ENCODE measurements at places on chromosomes 3 and 15.
A peak's percentile ranks its signal among the peaks of the same experiment; 100 is the strongest.

DNA sequence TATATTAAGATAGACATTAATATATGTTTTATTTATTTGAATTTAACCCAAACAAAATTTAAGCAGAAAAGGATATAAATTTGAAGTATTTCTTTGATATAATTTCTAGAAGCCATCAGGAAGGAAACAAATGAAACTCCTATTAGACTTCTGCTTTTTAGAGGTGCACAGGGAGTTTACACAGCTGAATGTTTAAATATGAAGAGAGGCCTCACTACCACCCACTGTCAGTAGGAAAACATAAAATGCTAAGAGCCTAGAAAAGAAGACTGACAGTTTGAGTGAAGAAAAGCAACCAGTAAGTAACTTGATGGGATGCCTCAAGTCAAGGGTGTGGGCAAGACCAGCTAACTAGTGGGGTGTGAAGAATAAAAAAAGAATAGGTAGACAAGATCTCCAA lies 19.7 kb downstream of the PLSCR2 start:
- no peak for DNase-seq

DNA sequence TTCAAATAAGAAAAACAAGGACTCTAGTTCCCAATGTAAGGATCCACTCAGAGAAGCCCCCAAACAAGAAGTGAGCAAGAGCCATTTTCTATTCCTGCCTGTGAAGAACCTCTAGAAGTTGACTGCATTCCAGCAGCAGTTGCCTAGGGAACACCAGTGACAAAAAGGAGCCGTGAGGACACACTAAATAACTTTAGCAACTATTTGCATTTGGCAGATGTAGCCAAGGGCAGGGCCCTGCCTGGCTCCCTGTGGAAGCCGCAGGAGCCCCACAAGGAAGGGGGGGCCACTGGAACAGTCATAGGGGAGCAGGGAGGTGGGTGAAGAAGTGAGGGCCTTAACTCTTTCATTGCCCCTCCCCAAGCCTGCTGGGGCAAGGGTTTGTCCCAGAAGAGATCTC lies 470.2 kb upstream of the PROK2 start:
- no peak for DNase-seq

DNA sequence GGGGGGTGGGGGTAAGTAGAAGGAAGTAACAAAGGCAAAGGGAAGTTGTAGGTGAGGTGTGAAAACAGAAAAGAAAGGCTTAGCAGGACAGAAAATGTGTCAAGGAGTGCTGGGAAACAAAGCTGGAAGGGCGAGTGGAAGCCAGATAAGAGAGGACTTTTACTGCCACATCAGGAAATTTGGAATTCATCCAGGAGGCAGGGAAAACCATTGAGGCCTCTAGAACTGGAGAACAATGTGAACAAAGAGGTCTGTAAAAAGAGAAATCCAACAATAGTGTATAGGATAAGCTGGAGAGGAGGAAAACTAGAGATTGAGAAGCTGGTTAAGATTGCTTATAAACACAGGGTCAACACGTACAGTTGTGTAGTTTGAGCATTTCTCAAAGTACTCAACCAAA lies 116.6 kb downstream of the NTRK3 start:
- DNase-seq: no peak

- DNase-seq: no peak
Measured at GRCh38 chr3:28890373-28890772, 390.5 kb upstream of the RBMS3 start.

GRCh38 chr3:9416139-9416780 lies 18.8 kb downstream of the SETD5 start:
- peak; percentile 38 for DNase-seq

- no peak for DNase-seq
Measured at GRCh38 chr3:120432150-120432860, 18.5 kb downstream of the FSTL1 start.

DNA sequence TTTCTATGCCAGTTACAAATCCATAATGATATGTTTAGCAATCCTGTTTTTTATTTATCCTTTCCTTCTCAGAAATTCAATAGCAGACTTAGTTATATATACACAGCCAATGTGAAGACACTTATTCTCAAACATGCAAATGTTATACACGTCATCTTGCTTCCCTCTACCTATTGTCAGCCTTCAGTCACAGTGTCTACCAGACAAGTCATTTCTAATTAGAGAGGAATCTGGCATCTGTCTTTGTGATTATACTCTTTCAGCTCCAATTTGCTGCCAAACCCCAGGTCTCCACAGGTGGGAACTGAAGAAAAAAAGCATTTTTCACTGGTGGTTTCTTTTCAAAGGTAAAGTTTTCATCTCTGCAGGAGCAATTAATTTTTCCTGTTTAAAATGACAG lies 793.1 kb downstream of the AGBL1 start:
- DNase-seq: no peak

GRCh38 chr15:57436961-57437360 lies 60.7 kb downstream of the CGNL1 start:
- no peak for DNase-seq

- DNase-seq: no peak
Measured at GRCh38 chr15:66078196-66078928, 175.2 kb downstream of the MEGF11 start.

GRCh38 chr3:30268288-30268687 lies 338.1 kb upstream of the TGFBR2 start:
- no peak for DNase-seq

GRCh38 chr3:24128199-24129005 lies 183.3 kb downstream of the NR1D2 start:
- no peak for DNase-seq

- no peak for DNase-seq
Measured at GRCh38 chr3:45638299-45639043, 43.9 kb downstream of the LIMD1 start.

GRCh38 chr3:45249391-45249790 lies 23.3 kb upstream of the TMEM158 start:
- DNase-seq: no peak

GRCh38 chr3:155958676-155959075 lies 88.2 kb downstream of the GMPS start:
- no peak for DNase-seq

DNA sequence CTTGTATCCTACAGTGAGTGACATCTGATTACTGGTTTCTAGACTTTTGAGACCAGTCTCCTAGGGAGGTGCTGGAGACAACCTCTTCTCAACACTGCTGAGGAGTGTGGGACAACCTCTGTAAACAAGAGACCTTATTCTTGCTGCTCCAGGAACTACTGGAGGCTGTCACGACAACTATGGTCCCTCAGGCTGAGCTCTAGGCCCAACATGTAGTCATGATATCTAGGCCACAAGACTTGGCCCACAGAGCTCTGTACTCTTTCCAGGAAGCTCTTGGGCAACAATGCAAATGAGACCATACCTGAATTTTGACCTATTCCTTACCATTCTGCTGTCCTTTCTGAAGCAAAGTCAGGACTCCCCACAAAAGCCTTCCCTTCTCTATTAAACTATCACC lies 24.3 kb upstream of the HEG1 start:
- no peak for DNase-seq

DNA sequence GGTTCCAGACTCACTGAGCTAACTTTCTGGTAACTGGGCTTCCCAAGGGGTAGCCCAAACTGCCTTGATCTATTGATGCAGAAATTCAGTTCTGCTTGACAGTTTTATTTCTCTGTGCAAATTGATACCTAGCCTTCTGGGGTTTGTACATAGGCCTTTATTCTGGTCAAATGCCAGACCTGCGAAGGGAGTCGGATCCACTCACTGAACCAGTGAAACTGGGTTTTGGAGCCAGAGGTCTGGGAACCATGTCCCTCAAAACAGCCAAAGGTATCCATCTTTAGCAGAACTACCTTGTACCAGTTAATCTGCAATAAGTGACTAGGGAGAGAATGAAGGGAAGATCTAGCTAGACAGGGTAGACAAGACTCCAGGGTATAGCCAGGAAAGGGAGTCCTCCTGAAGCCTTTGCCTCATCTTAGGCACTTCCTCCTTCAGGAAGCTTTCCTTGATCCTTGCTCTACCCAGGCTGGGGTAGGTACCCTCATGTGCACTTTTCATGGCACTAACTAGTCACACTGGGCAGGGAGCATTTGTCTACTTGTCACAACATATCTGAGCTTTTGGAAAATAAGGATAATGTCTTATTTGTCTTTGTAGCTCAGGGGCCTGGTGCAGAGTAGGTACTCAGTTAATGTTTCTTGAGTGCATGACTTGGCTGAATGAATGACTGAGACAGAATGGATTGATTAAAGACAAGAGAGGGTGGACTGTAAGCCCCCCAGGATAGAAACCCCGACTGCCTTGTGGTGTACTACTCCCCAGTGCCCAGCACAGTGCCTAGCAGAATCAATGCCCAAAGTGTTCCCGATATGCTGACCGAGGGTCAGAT lies 1.4 kb upstream of the SNX33 start:
- no peak for DNase-seq

DNA sequence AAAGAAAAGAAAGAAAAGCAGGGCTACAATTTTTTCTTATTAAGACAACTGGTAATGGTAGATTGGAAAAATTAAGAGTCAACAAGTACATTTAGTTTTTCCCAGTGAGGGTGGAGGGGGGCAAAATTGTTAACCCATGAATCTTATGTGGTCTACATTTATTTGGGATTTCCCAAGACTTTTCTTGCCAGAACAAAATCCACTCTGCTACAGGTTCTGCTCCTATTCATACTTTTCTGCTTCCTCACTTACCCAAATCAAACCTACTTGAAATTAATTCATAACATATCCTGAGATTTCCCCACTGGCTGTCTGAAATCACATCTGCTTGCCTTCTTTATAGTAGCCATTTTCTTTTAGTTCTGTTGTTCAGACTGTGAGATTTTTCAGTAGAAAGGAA lies 41.1 kb downstream of the VGLL3 start:
- no peak for DNase-seq

GRCh38 chr3:58342676-58343075 lies 10.0 kb downstream of the PXK start:
- no peak for DNase-seq

GRCh38 chr3:54270816-54271526 lies 148.6 kb downstream of the CACNA2D3 start:
- no peak for DNase-seq

DNA sequence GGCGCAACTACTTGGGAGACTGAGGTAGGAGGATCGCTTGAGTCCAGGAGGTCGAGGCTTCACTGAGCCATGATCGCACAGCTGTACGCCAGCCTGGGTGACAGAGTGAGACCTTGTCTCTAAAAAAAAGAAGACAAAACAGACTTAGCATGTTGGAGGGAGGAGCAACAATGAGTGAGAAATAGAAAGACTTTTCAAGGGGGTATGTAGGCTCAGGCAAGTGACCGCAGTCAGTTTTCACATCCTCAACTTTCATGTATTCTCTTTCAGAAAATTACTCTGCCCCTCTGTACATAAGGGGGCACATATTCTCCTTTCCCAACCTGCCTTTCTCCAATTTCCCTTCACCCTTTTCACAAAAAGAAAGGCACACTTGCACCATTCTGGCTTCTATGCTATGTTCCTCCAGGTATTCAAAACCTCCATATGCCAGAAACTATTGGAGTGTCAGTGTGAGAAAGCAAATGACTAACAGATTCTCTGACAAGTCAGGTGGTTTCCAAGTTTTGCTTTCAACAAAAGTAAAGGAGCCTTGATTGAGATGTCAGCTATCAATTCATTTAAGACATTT lies 7.6 kb downstream of the NSUN3 start:
- DNase-seq: no peak

- no peak for DNase-seq
Measured at GRCh38 chr3:175018946-175019727, 160.0 kb downstream of the NAALADL2 start.

DNA sequence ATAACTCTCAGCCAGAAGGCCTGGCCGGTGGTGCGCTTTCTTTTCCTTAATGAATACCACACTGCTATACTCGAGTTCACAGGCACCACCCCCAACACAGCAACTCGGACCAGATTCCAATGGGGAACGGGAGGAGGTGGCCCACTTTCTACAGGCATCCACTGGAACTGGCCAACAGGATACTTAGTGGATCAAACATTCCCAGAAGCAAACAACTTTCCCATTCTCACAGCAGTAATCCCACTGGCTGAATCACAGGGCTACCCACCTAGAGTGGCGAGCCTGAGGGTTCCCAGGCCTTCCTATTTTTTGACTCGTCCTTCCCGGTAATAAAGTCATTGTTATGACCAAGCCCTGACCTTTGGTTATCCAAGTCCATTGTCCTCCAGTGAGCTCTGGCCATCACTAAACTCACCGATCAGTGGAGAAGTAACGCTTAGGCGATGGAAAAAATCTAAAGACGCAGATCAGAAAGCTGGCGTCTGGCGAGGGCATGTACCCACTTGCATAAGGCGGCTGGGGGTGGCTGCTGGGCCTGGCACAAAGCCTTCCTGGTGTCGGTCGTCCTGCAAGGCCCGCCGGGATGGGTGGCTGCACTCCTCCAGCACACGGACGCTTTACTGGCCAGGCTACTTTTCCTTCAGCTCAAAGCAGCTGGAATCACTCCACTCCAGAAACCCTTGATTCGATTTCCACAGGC lies 1.2 kb downstream of the EOGT start:
- no peak for DNase-seq

DNA sequence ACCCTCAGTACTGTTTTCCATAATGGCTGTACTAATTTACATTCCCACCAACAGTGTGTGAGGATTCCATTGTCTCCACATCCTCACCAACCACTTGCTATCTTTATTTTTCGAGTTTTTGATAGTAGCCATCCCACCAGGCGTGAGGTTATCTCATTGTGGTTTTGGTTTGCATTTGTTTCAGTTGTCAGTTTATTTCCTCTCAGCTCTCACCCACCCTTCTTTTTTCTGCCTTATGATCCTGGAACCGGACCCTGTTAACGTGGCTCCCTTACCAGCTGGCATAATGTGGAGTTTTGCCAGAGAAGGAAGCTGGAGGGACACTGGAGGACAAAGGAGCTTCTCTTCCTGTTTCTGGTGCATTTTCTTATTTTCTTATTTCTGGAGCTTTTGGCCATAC lies 25.1 kb upstream of the SH3GL3 start:
- DNase-seq: no peak

DNA sequence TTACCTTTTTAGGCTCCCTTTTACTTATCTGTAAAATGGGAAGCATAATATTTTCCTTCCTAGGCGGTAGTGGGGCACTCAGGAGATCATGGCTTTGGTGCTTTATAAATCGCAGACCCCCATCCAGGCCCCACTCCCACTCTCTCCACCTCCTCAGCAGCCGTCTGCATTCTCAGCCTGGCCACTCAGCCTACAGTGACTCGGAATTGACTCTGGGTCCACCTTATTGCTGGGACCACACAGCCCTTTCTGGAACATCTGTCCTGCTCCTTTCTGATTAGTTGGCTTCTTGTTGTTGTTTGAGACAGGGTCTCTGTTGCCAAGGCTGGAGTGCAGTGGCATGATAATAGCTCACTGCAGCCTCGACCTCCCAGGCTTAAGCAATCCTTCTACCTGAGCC lies 76.5 kb downstream of the RPLP1 start:
- DNase-seq: no peak

- DNase-seq: peak; percentile 78
Measured at GRCh38 chr3:152399374-152399773, 130.6 kb downstream of the MBNL1 start.

- no peak for DNase-seq
Measured at GRCh38 chr3:127792541-127793292, 29.6 kb downstream of the MGLL start.

GRCh38 chr3:126982471-126983175 lies at the start of gene PLXNA1:
TSS of gene PLXNA1 (plus strand) at chr3:126983115. CDS start at chr3:126988594, 5,479 bp downstream.
- peak; percentile 91 for DNase-seq

Measured in erythroblast (primary cell).